ENCODE measurements at places on chromosomes 6 and 20. TPM values are rescaled to one million over a fixed set of nuclear protein-coding genes. Genes with fewer than 3 reads are reported as not detected.

Gene SIRPA
- total RNA-seq = 25.2 TPM

Gene FRK
- 1.5 TPM for total RNA-seq

Gene HRH3
- total RNA-seq = not detected

Gene BCAS1
- total RNA-seq = 1.1 TPM

Gene BTNL2
- not detected for total RNA-seq

Gene THBS2
- total RNA-seq = not detected

Gene THBD
- 35.3 TPM for total RNA-seq

Gene PTCRA
- not detected for total RNA-seq

Gene LY6G6D
- not detected for total RNA-seq

Gene RNF144B
- total RNA-seq = 0.14 TPM

Gene BIRC7
- total RNA-seq = 3.4 TPM

Gene FKBP5
- total RNA-seq = 11.8 TPM

Gene ADGRF5
- total RNA-seq = not detected

Gene TFAP2C
- total RNA-seq = 16.1 TPM

Gene HECA
- total RNA-seq = 2.0 TPM

Gene LY6G6C
- total RNA-seq = not detected

Gene TINAG
- not detected for total RNA-seq

Gene FAM83D
- total RNA-seq = 57.5 TPM

Gene C6orf118
- 0.15 TPM for total RNA-seq

Gene SLC22A7
- total RNA-seq = not detected

Gene KIF13A
- 20.1 TPM for total RNA-seq

Gene RPS18
- total RNA-seq = 2,760 TPM

All from A549 treated with RU486 at 1 μM for 4 hours (cell line).